ENCODE measurements at places on chromosomes 4 and X. TPM values are rescaled to one million over a fixed set of nuclear protein-coding genes. Genes with fewer than 3 reads are reported as not detected.
A peak's percentile ranks its signal among the peaks of the same experiment; 100 is the strongest.

Gene FGG
- not detected for total RNA-seq

DNA sequence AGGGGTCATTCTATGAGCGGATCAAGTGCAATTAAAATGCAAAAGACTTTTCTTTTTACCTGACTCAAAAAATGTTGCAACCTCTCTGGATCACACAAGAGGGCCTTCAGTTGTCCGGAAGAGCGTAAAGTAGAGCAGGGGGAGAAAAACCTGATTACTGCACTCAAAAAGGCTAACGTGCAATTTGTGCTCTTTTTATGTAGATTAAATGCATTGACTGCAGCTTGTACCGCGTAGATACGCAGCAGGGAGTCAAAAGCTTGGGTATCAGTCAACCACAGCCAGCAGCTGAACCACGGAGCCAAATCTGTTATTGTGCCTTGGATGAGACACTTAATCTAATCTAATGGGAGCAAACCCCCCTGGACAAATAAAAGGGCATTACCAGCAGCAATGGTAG lies 107.3 kb upstream of the RAI2 start:
- DNase-seq = no peak

Gene RPS6KA6
- 16.8 TPM for total RNA-seq

- DNase-seq = no peak
Measured at GRCh38 chr4:17811078-17811603, 362 bp downstream of the NCAPG start.

Gene PFKFB1
- total RNA-seq = not detected

DNA sequence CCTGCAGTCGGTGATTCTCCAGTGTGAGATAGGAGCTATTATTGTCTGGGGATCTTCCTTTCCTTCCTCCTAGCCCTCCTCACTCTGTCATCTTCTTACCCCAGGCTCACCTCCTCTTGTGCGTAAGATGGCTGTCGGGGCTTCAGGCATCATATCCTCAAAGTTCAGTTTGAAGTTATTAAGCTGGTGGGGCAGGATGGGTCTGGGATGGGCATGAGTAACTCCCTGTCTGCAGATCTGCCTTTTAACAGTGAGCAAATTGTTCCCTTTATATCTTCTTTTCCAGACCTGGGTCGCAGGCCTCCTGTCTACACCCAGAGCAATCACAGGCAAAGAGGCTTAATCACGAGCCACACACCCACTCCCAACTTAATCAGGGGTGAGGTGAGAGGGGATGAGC lies 900 bp upstream of the MTMR1 start:
- no peak for DNase-seq

GRCh38 chrX:526295-527224 lies 104.0 kb upstream of the SHOX start:
- DNase-seq = no peak

Gene TEX13B
- total RNA-seq = not detected

GRCh38 chr4:14225688-14226207 lies 598.2 kb upstream of the BOD1L1 start:
- no peak for DNase-seq

Gene YY2
- 1.6 TPM for total RNA-seq

DNA sequence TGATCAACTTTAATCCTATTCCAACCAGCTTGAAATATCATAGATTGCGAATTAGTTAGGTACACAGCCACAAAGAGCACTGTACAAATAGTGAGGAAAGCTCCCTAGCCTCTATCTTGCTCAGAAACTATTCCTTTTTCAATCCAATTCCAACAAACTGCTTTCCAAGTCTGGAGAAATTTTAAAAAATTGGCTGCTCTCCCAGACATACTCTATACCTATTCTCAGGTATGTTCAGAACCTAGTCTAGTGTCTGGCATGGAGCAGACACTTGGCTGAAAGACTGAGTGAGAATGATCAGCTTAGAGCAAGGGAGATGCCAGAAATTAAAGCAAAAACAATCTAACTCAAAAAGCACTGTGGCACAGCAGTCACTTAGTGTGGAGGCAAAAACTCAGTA lies 105.9 kb downstream of the SLC10A7 start:
- no peak for DNase-seq

GRCh38 chrX:1424147-1424851 lies 28.4 kb downstream of the ASMTL start:
- no peak for DNase-seq

DNA sequence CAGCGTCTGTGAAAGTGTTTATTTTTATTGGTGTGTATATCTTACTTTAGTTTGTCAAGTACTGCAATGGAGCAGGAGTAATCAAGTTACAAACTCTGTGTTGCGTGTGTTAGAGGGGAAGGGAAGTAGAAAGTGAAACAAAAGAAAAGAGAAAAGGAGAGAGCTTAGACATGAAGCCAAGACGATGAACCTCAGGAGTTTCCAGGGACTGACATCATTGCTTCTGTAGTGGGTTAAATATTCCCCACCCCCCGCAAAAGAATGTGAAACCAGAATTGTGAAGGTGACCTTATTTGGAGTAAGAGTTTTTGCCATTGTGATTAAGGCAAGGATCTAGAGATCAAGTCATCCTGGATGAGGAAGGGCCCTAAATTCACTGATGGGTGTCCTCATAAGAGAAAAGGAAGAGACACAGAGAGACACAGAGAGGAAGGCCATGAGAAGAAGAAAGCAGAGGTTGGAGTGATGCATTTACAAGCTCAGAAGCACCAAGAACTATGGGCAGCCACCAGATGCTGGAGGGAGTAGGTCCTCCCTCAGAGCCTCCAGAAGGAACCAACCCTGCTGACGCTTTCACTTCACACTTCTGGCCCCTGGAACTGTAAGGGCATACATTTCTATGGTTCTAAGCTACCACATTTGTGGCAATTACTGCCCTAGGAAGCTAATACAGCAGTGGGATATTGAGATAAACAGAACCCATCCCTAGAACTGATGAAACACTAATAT lies 173.6 kb upstream of the SFRP2 start:
- peak; percentile 11 for DNase-seq

DNA sequence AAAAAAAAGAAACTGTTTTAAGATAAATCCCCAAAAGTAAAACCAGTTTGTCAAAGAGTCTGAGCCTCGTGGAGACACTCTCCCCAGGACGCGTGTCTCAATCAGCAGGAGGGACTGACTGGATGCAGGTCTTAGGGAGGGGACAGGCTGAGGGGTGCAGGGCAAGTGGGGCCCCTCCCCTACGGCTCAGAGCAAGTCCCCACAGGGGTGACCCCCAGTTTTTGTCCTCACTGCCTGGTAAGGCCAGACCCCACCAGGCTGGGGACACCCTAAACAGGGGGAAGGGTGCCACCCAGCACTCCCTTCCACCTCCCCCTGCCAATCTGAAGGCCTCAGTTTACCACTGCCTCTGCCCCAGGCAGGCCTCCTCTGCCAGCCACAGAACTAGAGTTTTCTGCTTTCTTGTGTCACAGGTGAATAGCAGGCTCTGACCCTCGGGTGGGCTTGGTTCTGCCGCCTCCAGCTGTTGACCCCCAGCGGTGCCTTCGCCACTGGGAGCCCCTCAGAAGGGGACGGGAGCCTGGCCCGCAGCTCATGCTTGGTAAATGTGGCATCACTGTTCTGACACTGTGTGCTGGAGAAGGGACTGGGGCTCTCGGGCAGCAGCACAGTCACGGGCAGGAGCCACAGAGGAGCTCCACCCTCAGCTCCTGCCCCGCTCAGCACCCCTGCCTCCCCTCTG lies 69.8 kb upstream of the MXD4 start:
- no peak for DNase-seq

- DNase-seq = peak; percentile 95
Measured at GRCh38 chrX:109840585-109840984, 107.5 kb upstream of the ACSL4 start.

DNA sequence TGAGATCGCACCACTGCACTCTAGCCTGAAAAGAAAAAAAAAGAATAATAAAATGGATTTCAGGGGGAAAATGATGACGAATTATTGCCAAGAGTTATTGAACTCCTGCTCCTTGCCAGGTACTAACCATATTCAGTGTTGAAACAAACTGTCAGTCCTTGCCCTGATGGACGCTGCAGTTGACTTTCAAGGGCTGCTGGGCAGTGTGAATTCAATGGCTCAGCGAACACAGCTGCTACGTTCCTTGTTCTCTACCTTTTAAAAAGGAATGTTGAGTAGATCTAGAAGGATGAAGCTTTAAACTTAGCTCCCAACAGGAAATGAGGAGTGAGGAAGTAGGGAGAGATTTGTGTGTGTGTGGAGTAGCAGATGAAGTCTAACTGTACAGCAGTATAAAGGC lies 2.7 kb downstream of the LIMCH1 start:
- DNase-seq = no peak

Gene PNMA6A
- total RNA-seq = 0.43 TPM

Gene CXCL8
- total RNA-seq = 294 TPM

- DNase-seq = no peak
Measured at GRCh38 chr4:2696423-2696822, 59.7 kb downstream of the TNIP2 start.
